ENCODE measurements at places on chromosomes 1 and 21.

DNA sequence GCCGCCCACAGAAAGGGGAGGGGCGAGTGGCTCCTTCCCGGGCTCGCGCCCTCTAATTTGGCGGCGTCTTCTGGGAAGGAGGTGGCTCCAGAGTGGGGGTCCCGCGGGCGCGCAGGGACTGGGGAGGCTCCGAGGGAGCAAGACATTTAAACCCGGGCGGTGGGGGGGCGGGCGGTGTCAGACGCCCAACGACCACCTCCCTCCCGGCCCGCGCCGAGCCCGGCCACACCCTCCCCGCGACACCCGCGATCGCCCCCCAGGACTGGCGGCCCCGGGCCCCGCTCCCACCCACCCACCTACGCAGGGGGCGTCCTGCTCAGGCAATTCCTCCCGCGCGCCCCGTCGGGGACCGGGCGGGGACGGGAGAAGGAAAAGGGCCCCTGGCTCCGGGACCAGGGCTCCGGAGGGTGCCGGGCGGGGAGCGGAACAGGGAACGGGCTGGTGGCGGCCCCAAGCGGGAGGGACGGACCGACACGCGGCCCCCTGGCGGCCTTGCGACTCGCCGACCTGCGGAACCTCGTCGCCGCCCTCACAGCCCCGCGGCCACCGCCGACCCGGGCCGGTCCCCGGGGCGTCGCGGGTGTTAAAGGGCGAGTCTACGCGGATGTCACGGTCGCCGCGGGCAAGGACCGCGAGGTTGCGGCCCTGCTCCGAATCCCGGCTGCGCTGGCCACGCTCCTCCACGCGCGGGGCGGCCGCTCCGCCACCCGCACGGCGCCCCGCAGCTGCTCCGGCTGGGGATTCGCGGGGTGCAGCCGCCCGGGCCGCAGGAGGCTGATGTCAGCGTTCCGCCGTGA lies 94.0 kb upstream of the FMN2 start:
- DNase-seq = no peak

- DNase-seq = no peak
These were observed 7.3 kb upstream of the CLSPN start for GRCh38 chr1:35777109-35777508.

- peak; percentile 86 for DNase-seq
These were observed 48.7 kb downstream of the SPAG17 start for GRCh38 chr1:118136187-118136941.

DNA sequence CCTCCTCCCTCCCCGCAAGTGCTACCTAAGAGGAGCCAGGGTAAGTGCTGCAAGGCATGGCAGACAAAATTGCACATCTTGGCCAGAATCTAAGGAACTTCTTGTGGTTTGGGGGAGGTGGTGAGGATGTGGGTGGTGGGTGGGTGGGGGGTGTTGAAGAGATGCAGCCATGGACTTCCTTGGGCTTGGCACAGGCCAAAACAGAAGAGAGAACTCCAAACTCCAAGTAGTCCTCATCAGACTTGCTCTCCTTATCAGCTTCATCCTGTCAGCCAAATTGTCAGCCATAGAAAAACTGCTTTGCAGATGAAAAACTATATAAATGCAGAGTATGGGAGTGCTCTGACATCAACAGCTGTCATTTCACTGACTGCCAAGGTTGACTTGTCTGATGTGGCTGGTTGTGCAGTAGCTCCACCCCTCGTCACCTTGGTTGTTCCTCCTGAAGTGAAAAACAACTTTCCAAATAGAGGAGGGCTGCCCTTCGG lies 7.1 kb downstream of the AMIGO1 start:
- no peak for DNase-seq

- peak; percentile 49 for DNase-seq
These were observed 21.7 kb downstream of the PDXK start for GRCh38 chr21:43740497-43741156.

DNA sequence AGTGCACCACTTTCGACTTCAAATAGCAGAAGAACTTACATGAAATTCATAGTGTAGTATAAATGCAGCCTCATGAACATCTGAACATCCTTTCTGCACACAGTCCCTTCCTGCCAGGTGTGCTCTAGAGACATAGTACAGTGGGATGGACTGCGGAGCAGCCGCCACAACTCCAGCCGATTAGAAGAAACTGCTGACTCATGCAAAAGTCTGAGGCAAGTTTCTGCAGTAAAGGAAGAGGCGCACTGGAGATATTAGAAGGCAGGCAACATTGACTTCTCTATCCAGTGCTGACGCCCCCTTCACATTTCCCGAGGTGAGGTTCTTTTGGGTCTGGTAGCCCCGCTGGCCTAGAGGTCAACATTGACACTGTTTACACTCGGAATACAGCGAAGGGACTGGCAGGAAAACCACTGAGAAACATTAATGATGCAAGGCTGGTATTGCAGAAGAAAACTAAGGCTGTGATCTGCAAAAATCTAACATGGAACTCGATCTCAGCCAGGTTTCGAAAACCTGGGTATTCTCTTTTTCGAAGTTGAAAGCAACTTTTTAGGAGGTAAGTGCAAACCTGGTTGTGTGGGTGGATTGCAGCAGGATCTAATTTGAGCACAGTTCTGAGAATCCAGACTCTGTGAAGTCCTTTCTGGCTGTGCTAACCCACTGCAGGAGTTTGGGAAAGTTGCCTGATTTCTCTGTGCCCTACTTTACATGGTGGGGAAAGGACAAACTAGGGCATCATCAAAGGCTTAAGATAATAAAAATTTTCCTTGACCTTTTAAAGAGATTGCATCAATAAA lies 90.7 kb downstream of the CDC7 start:
- DNase-seq = no peak

Data from AG10803 (cell line).